Upper lobe of right lung (tissue), 1 donor: ENCODE measurements at places on chromosomes 7 and 10.

DNA sequence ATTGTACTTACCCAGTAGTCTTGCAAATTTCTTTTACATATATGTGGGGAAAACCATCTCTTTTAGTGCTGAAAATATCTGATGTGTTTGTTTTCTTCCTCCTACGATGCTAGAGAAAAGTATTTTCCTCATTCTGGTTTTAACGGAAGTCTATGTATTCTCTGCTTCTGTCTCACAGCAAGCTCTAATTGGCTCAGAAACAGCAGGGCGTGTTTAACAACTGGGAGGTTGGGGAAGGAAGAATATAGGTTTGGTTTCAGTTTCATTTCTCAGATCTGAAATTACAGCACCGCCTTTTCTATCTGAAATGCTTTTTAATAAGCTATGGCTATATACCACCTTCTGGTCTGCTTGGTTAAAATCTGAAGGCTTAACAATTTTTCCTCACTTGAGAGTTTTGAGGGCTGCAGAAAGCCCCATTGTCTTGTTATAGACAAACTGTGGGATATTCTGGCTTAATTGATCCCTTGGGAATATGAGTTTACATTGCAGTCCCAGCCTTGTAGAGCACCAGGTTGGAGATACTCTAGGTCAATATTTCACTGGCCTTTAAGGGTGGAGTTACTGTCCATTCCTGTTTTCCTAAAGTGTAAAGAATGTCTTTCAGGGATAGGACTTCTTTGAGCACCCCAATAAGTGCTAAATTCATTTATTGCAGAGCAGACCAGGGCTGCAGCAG is at the start of gene SAMD9:
SAMD9 (minus strand) TSS at position 128 of the 679 bp plus-strand sequence. CDS start 11,882 bp downstream, outside the sequence.
- no peak for DNase-seq

DNA sequence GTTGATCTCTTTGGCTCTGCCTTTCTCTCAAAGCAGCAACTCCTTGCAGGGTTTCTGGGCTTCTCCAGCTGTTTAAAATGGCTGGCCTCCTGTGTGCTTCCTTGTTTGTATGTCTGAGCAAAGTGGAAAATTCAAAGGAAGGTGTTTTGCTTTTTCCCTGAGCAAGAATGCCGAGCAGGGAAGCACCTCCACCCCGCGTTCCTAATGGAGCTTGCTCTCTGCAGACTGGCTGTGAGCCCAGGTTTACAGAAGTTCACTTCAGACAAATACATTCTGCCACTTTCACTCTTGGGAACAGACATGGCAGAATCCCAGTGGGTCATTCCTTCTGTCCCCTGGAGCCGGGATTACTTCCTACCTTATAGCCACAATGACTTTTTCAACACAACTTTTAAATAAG is 181.8 kb upstream of the AGK start:
- no peak for DNase-seq

DNA sequence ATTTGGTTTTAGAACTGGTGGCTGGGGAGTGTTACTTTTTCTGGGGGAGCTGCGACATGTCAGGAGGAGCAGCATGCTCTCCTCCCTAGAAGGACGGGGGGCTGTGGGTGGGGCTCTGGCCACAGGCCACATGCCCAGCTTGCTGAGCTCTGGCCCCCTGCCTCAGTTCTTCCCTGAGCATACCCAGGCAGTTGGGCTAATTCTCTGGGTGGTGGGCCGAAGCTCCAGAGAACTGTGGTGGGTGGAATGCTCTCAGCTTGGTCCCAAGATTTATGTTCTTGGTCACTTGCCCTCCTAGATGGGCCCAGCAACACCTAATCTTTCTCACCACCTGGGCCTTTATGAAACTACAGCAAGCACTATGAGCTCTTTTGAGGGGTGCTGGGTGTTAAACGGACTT is 5.1 kb upstream of the ZNF775 start:
- peak; percentile 34 for DNase-seq

GRCh38 chr10:67200913-67201564 is 275.2 kb downstream of the LRRTM3 start:
- DNase-seq, result no peak

DNA sequence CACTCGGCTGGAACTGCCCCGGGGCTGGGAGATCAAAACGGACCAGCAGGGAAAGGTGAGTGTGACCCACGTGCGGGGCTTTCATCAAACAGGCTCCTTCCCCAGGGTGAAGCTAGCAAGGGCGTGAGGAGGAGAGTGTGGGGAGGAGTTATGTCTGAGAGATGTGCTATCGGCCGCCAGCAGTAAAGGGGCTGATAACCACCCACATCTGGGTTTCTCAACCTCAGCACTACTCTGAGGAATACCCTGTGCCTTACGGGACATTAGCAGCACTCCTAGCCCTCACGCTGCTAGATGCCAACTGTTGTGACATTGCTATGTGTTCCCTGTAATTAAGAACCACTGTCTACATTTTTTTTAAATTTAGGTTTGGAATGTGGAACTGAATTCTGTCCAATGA is 113.9 kb upstream of the STK17A start:
- no peak for DNase-seq

DNA sequence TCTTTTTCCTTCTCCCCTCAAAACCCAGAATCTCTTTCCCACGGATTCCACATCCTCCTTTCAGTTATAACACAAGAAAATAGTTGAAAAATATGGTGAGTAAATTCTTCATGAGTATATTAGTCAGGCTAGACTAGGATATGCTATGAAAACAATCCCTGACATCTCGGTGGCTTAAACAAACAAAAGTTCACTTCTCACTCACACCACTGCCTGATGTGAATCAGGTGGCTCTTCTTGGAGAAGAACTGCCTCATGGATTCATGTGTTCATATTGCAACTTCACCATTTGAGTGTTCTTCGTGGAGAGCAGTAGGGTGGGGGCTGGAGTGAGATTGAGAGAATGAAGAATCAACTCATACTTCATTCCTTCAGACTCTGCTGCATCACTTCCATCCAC is 204.1 kb downstream of the PHF14 start:
- DNase-seq, result no peak
